ENCODE measurements at places on chromosomes 2 and 18. TPM values are rescaled to one million over a fixed set of nuclear protein-coding genes. Genes with fewer than 3 reads are reported as not detected.

Gene SCG2
- total RNA-seq = 37.2 TPM

Gene NPHP1
- total RNA-seq = 3.9 TPM

Gene PGAP1
- total RNA-seq = 14.0 TPM

Gene RSAD2
- 0.33 TPM for total RNA-seq

Gene TCF4
- 91.4 TPM for total RNA-seq

Gene CGREF1
- total RNA-seq = 40.8 TPM

Gene CD8A
- total RNA-seq = 0.07 TPM

Gene NEU2
- total RNA-seq = not detected

Gene GPR75
- 1.5 TPM for total RNA-seq

Gene ATP5MC3
- 62.0 TPM for total RNA-seq

Gene UGT1A10
- 0.10 TPM for total RNA-seq

Gene TUBA3D
- total RNA-seq = not detected

Gene ASPRV1
- 0.46 TPM for total RNA-seq

Gene CLEC4F
- not detected for total RNA-seq

Gene TNS1
- 297 TPM for total RNA-seq

Gene SCYGR8
- total RNA-seq = not detected

Gene CENPA
- 2.7 TPM for total RNA-seq

Gene TFCP2L1
- total RNA-seq = under 0.01 TPM

Gene SIX3
- not detected for total RNA-seq

Gene VWA3B
- not detected for total RNA-seq

Gene SAG
- not detected for total RNA-seq

Gene AAK1
- 50.5 TPM for total RNA-seq

Gene ERBB4
- 2.6 TPM for total RNA-seq

Gene PRKAG3
- total RNA-seq = 0.52 TPM

Gene ST6GAL2
- 0.07 TPM for total RNA-seq

Gene RGPD3
- 0.20 TPM for total RNA-seq

Gene ATOH8
- total RNA-seq = 22.4 TPM

Gene TCF23
- total RNA-seq = not detected

Gene ANKRD44
- total RNA-seq = 20.5 TPM

Gene L3MBTL4
- 0.13 TPM for total RNA-seq

Gene PCARE
- total RNA-seq = not detected

Gene IL36B
- total RNA-seq = not detected

Gene C2orf69
- 10.8 TPM for total RNA-seq

Gene CTAGE1
- total RNA-seq = 0.07 TPM
